ENCODE measurements at places on chromosomes 12 and 14. TPM values are rescaled to one million over a fixed set of nuclear protein-coding genes. Genes with fewer than 3 reads are reported as not detected.

- no peak overlapping the region for H3K4me3 ChIP-seq
- H3K27ac ChIP-seq = no peak overlapping the region
- H3K4me1 ChIP-seq = peaks cover 16% of the 10 kb centered on the region
- peak; percentile 23 for DNase-seq
These were observed 223.3 kb downstream of the CHST11 start for GRCh38 chr12:104680070-104680469.

GRCh38 chr12:108190529-108190928 is 61.4 kb downstream of the WSCD2 start:
- H3K36me3 ChIP-seq = no peaks in the 10 kb centered on the region
- no peak overlapping the region for H3K27ac ChIP-seq
- DNase-seq = no peak
- H3K4me3 ChIP-seq = no peak overlapping the region
- no peaks in the 10 kb centered on the region for H3K27me3 ChIP-seq
- no peaks in the 10 kb centered on the region for H3K4me1 ChIP-seq

- no peaks in the 10 kb centered on the region for H3K36me3 ChIP-seq
- H3K27ac ChIP-seq = no peak overlapping the region
- no peak overlapping the region for H3K4me3 ChIP-seq
- peak; percentile 59 for DNase-seq
- no peaks in the 10 kb centered on the region for H3K27me3 ChIP-seq
- H3K4me1 ChIP-seq = peaks cover 14% of the 10 kb centered on the region
These were observed 243.5 kb upstream of the CAND1 start for GRCh38 chr12:67025543-67026114.

GYS2 gene
- not detected for total RNA-seq

DNA sequence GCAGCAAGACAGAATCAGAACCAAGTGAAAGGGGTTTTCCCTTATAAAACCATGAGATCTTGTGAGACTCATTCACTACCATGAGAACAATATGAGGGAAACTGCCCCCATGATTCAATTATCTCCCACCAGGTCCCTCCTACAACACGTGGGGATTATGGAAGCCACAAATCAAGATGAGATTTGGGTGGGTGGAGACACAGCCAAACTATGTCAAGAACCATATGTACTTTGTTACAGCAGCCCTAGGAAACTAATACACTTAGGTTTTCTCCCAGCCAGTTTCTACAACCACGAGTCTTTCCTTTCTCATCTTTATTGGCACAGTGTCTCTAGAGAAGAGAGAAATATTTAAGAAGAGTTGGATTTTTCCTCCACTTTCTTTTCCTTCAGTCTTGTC is 72.6 kb downstream of the BTG1 start:
- H3K27me3 ChIP-seq = no peaks in the 10 kb centered on the region
- no peak overlapping the region for H3K27ac ChIP-seq
- H3K4me3 ChIP-seq = no peak overlapping the region
- H3K4me1 ChIP-seq = peaks cover 18% of the 10 kb centered on the region
